Activated CD4-positive, alpha-beta T cell treated with anti-CD3 and anti-CD28 coated beads, Interleukin-2, amount 10 ng/mL, durations not matched to agents 7 days and 5 days (primary cell): ENCODE measurements at places on chromosomes 1 and 21. TPM values are rescaled to one million over a fixed set of nuclear protein-coding genes. Genes with fewer than 3 reads are reported as not detected.

OR10R2 gene
- total RNA-seq: not detected

SAMSN1 gene
- total RNA-seq: 51.3 TPM

DYNLT5 gene
- total RNA-seq: not detected

GRCh38 chr1:6329851-6330250 is 63.7 kb downstream of the ACOT7 start:
- H3K36me3 ChIP-seq: peaks cover 5% of the 10 kb centered on the region
- no peak overlapping the region for H3K4me3 ChIP-seq
- DNase-seq: no peak
- H3K27me3 ChIP-seq: no peaks in the 10 kb centered on the region
- no peak overlapping the region for H3K27ac ChIP-seq

GRCh38 chr21:24223624-24224023 is 1383.7 kb downstream of the MRPL39 start:
- no peaks in the 10 kb centered on the region for H3K4me1 ChIP-seq
- no peak overlapping the region for H3K27ac ChIP-seq
- no peaks in the 10 kb centered on the region for H3K27me3 ChIP-seq
- H3K4me3 ChIP-seq: no peak overlapping the region

GRCh38 chr1:222535455-222535854 is 12.4 kb downstream of the HHIPL2 start:
- H3K27me3 ChIP-seq: peaks cover 12% of the 10 kb centered on the region
- no peaks in the 10 kb centered on the region for H3K36me3 ChIP-seq
- H3K4me1 ChIP-seq: no peaks in the 10 kb centered on the region
- no peak overlapping the region for H3K27ac ChIP-seq

- H3K36me3 ChIP-seq: no peaks in the 10 kb centered on the region
- H3K4me1 ChIP-seq: peaks cover 4% of the 10 kb centered on the region
- no peak for DNase-seq
- peaks cover 56% of the 10 kb centered on the region for H3K27me3 ChIP-seq
Measured at GRCh38 chr1:57424231-57425027, 569 bp upstream of the DAB1 start.

DNA sequence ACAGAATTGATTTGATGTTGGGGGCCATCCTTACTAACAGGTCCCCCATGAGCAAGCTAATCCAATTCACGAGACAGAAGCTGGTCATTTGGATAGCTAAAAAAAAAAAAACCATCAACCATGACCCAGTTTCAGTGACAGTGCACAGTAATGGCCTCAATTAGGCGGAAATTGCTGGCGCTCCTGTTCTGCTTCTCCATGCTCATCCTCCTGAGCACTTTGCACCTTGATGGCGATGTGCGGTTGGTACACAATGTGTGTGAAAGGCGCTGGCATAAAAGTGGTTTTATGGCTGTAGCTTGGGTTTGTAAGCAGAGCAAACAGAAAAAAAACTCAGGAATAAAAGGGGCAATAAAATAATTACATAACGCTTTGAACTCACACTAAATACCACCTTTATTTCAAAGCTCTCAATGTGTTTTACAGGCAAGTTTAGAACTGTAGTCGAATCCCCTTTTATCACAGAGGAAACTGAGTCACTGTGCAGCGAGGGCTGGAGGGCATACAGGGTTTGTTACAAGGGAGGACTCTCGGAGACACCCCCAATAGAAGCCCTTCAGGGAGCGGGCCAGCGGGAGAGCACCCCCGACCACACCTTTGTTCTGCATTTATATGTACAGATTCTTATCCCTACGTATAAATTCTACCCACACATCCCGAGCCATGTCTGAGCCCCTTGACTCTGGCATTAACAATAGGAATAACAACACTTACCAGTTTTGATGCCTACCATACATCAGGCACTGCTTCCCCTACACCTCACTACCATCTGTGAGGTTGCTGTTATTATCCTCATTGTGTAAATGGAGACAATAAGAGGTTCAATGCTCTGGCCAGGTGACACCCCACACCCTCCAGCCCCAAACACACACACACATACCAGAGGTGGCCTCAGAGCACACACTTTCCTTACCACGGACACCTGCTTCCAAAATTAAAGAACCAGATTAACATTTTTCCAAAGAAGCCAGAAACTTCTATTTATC is 213.5 kb upstream of the IRF2BP2 start:
- no peak overlapping the region for H3K27ac ChIP-seq
- H3K36me3 ChIP-seq: no peaks in the 10 kb centered on the region
- no peak for DNase-seq
- H3K4me1 ChIP-seq: peaks cover 5% of the 10 kb centered on the region
- H3K27me3 ChIP-seq: peaks cover 4% of the 10 kb centered on the region

DNA sequence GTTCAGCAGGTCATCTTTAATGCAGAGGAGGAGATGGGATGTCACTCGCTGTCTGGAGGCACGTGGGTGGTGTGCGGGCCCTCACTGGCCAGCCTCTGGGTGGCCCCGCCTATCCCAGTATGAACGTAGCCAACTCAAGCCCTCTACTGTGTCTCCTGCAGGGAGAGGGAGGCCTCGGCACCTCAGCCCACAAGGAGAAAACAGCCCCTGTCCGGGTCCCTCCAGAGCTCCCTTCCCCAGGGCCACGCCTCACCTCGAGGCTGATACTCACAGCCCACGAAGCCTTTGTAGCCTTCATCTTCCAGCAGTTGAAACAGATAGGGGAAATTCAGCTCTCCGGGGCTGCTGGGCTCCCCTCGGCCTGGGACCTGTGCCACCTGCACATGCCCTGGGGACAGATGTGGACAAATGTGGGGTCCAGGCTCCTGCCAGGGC is 2.6 kb downstream of the HYI start:
- no peak for DNase-seq
- H3K27ac ChIP-seq: no peak overlapping the region
- H3K36me3 ChIP-seq: peaks cover 35% of the 10 kb centered on the region
- H3K27me3 ChIP-seq: peaks cover 13% of the 10 kb centered on the region

DNA sequence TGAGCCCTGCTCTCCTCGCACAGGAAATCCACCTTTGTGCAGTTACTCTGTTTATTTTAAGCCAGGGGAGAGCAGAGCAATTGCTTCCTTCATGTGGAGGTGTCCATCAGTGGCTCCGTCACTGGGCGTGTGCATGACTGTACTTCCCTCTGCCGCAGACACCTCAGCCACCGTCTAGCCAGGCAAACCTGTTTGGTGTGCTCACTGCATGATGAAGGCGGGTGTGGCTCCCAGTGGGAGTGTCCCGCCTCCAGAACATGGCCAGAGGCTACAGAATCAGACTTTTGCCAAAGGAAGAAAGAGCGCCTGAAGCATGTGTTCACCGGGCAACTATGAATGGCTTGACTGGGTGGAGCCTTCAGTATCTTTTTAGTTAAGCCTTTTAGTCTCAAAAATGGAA is 26.1 kb upstream of the LAMC2 start:
- no peak for DNase-seq
- H3K4me3 ChIP-seq: no peak overlapping the region
- no peaks in the 10 kb centered on the region for H3K27me3 ChIP-seq
- H3K36me3 ChIP-seq: no peaks in the 10 kb centered on the region
- no peak overlapping the region for H3K27ac ChIP-seq

DNA sequence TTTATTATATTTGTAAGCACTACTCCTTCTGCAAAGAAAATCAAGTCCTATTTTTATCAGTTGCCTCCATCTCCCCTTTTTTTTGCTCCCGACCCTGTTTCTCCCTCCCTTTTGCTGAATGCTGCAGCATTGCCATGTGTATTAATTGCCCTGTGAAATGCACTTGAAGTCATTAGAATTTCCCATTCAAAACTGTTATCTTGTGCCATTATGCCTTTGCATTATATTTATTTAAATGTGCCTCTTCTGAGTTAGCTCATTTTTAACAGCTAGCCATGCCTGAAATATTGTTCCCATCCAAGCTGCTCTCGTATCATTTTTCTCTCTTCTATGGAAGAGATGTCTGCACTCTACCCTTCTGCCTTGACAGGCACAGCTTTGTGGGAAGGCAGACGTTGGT is 404.0 kb upstream of the PLXNA2 start:
- H3K36me3 ChIP-seq: no peaks in the 10 kb centered on the region
- no peak overlapping the region for H3K4me3 ChIP-seq
- no peak for DNase-seq
- H3K27me3 ChIP-seq: peaks cover under 1% of the 10 kb centered on the region
- no peak overlapping the region for H3K27ac ChIP-seq
- no peaks in the 10 kb centered on the region for H3K4me1 ChIP-seq
